ENCODE measurements at places on chromosomes 3 and 15.

GRCh38 chr15:48394970-48395369 is 63.7 kb downstream of the DUT start:
- no peak for DNase-seq

DNA sequence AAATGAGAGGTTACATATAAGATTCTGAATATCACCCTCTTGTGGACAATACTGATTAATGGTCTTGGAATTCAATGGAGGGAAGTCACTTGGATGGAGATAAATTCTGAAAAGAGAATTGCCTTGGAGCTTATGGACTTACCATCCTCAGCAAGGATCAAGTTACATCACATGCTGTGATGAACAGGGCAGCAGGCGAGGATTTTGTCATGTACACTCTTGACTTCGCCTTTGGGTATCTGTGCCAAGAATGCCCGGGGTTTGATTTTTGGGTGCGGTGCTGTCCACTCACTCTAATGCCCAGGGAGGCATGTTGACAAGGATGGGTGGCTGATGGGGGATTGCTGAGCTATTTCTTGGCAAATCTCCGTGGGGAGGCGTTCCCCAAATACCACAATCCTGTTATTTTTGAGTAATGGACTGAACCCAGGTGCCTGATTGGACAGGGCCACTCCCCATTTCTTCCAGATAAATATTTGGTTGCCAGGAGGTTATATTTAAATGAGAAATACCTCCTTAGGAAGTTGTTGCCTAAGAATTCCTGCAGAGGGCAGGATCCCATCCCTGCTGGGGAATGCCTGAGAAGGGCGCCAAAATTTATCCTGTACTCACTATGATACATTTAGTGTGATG is 96.3 kb downstream of the TPRG1 start:
- no peak for DNase-seq

- no peak for DNase-seq
Observed at GRCh38 chr3:60574046-60574769, 677.0 kb downstream of the FHIT start.

DNA sequence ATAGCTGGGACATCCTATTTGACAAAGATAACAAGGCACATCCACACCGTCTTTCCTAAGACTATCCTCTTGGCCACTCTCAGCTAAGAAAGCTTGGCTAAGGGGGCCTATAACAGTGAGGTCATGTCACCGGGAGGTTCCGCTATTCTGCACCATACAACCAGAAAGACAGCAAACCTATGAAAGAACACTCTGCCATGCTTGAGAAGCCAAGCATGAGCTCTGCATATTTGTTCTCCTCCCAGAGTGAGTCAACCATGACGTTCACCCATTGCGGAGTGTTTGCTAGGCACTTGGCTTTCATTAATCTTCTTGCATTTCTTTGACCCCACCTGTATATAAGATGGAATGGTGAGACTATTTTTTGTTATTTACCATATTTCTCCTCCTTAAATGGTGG is 141.2 kb downstream of the GMNC start:
- no peak for DNase-seq

DNA sequence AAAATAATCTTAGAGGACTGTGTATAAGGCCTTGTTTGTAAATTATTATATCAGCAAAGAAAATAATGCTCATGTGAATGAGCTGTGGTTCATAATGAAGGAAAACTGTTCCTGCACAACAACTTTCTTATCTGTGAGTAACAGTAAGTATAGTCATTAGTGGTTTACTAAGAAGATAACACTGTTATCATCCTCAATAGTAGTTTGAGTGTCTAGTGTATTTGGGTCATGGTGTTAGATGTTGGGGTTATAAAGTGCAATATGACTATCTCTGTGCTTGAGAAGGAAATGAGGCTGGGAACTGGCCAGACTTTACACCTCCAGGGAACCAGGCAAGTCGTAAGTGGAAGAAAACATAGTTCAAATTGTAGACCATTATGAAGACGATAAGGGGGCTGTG is 15.6 kb downstream of the VPS8 start:
- no peak for DNase-seq

GRCh38 chr3:144052275-144052674 is 80.7 kb downstream of the DIPK2A start:
- no peak for DNase-seq

DNA sequence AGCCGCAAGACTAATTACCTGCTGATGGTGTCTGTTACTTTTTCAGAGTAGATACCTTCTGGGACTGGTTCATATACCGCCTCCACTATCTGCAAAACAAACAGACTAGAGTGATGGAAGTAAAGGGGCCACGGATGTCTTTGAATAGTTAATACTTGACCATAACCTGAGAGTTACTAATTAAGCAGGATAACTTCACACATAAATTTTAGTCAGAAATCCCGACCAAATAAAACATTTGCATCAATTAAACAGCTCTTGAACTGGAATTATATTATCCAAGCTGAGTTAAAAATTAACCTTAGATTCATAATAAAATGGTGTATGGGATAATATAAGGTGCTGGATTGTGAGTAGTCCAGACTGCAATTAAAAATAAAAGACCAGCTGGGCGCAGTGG is 167.7 kb downstream of the NEK10 start:
- no peak for DNase-seq

- no peak for DNase-seq
Observed at GRCh38 chr3:42822828-42823227, 13.6 kb downstream of the ACKR2 start.

DNA sequence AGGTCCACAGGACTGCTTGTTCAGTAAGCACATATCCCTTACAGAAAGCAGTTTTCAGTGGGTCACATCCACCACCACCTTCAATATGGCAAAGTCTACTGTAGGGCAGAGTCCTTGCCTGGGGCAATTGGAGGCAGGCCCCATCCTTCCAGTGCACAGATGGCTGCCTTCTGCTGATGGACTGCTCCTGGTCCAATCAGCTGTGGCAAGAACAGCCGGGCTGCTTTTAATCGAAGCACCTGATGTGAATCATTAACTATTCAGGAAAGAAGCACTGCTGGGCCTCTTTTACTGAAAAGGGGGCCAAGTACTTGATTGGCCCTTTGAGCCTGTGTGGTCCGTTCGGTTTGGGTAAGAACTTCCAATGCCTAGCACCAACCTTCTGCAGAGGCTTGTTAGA is 24.4 kb downstream of the LARS2 start:
- DNase-seq: no peak

DNA sequence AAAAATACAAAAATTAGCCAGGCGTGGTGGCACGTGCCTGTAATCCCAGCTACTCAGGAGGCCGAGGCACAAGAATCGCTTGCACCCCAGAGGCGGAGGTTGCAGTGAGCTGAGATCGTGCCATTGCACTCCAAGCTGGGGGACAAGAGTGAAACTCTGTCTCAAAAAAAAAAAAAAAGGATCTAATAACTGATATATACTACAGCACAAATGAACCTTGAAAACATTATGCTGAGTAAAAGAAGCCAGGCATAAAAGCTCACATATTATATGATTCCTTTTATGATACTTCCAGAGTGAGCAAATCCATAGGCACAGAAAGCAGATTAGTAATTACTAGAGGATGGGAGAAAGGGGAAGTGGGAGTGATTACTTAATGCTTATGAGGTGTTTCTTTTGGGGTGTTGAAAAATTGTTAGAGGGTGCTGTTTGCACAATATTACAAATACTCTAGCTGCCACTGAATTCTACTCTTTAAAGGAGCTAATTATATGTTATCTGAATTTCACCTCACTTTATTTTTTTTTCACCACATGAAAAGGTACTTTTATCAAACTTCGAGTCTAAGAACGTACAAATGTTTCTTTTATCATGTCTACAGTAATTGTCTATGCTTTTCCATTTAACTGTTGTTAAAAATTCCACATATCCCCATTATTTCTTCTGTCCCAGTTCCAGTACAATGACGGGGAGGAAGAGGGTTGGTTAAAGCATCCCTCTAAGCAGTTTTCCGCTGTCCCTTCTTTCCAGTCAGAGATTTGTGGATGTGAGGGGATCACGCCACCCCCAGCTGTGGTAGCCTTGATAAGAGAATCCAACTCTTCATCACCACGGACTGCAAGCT is 77.7 kb upstream of the FAM174B start:
- DNase-seq: no peak

DNA sequence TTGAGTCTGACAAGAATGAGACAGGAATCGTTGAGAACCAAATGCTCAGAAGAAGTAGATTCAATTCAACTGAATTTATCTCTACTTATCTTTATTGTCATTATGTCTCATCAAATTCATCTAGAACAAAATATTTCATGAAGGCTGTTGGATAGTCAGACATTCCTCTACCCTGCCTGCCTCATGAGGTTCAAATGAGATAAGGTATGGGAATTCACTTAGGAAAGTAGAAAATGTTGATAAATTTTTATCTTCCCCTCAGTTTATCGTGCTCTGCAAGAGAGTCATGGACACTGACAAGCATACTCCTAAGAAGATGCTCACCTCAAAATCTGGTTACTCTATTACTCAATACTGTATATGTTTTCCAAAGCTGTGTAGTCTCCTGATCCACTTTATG is 149.7 kb upstream of the CDIN1 start:
- DNase-seq: no peak

DNA sequence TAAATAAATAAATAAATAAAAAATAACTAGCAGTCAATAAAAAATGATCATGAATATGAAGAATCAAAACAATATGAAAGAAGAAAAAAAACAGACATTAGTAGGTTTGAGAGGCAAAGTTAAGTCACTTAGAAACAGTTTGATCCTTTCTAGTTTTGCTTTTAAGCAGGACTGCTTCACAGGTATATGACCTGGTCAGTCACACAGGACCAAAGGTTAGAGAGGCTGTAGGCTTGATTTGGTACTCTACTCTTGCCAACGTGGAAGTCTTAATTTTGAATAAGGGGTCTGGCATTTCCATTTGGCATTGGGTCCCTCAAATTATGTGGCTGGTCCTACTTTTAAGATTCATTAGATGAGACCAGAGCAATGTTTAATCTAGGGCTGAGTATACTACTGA is 441.7 kb upstream of the NECTIN3 start:
- no peak for DNase-seq

GRCh38 chr15:92749216-92749615 is 93.6 kb upstream of the FAM174B start:
- no peak for DNase-seq

- no peak for DNase-seq
Observed at GRCh38 chr3:39126532-39127071, 19.1 kb downstream of the TTC21A start.

DNA sequence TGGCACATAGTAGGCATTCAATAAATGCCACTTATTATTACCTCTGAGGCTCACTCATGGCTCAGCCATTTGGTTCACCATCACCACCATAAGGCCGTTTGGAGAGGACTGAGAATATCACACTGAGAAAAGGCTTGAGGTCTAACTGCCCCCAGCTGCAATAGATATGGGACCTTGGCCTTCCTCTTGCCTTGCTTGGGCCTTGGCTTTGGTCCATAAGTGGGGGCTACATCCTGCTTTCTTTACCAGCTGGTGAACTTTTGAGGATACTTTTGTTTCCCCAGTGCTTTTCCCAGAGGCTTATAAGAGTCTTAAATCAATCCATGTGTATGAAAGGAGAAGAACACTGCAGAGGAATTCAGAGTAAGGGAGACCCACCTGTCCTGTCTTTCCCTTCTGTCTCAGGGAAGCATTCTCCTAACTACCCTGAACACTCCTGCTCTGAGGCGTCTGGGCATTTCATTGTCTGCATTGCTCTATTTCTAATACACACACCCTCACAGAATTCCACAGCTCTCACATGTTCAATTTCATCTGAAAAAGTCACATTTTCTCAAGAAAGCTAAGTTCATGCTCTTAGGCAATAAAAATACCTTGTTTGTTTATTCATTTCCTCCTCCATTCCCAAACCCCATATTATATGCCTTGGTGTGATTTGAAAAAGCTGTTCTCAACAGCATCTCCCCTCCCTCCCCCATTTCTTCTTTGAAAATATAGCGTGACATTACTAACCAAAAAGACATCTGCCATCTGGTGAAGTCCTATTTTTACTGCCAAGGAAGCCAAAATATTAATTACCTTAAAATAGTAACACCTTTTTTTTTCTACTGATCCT is 22.5 kb upstream of the KCNMB2 start:
- no peak for DNase-seq

DNA sequence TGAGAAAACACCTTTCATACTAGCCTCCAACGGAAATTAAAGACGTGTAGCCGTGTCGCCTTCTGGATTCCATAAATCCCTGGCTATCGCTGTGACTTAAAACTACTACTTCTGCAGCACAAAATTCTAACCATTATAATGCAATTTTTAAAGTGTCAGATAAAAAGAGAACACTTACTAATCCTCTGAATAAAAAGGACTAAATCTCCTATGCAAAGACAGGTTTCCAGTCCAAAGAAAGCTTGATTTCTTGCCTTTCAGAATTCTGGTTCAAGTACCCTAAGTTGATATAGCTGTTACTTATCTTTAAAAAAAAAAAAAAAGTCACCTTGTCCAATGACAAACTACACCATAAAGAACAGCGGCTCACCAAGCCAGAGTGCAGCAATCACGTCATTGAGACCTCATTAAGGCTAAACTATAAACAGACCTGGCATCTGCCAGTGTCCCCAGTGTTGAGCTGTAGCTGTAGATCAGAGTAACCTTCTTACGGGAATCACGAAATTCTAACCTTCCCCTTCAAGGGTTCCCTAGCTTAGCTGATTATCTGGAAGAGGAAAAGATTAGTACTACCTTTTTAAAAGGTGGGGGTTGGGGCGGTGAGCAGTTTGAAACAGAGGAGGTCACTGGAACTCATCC is 2.2 kb downstream of the ABCC5 start:
- DNase-seq: no peak

GRCh38 chr3:69439643-69440270 is 53.9 kb upstream of the FRMD4B start:
- DNase-seq: no peak
